ENCODE measurements at places on chromosomes 1 and 21.

DNA sequence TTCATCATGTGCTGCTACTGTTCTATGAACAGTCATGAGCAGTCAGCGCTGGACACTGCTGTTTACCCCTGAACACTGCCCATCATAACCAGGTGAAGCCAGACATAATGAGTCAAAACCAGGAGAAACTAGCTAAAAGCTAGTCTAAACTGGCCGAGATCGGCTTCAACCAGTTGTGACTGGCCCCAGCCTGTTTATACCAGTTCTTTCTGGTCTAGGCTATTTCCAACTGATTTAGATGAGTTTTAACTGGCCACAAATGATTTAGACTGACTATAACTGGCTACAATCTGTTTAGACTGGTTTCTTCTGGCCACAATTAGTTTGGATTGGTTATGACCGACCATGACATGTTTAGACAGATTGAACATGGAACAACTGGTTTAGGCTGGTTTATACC is 348.3 kb upstream of the CAMK1G start:
- DNase-seq, result no peak

GRCh38 chr1:246447501-246447900 is 59.6 kb downstream of the SMYD3 start:
- DNase-seq, result peak; percentile 7

GRCh38 chr1:59985911-59986515 is 59.4 kb upstream of the CYP2J2 start:
- no peak for DNase-seq

GRCh38 chr1:239647964-239648632 is 261.7 kb downstream of the CHRM3 start:
- DNase-seq, result no peak

- no peak for DNase-seq
Measured at GRCh38 chr1:74610961-74611360, 62.6 kb downstream of the ERICH3 start.

GRCh38 chr1:118783095-118783758 is 204.9 kb downstream of the TBX15 start:
- no peak for DNase-seq

DNA sequence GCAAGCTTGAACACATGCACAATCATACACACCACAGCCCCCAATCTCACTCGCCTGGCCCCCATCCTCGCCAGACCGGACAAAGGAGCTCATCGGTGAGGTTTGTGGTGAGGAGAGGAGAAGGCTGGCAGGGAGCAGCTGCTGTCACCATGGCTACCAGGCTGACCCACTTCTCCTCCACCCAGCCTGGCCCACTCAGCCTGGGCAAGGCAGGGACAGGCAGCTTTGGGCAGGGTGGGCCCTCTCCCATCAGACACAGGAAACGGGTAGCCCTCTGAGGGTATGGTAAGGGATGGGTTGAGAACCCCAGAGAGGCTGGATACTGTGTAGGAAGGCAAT is 15.9 kb downstream of the RIMS3 start:
- DNase-seq, result no peak

DNA sequence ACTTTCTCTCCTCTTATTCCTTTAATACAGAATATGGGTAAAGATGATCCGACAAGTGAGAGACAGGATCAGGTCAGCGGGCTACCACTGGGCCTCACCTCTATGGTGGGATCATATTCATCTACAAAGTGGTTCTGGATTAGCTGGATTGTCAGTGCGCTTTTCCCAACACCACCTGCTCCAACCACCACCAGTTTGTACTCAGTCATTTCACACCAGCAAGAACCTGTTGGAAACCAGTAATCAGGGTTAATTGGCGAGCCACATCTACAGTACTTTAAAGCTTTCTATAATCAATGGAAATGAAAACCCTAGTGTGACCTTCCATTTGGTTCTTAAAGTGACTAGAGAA is 643 bp downstream of the NRAS start:
- DNase-seq, result no peak

GRCh38 chr1:206713910-206714312 is 29.2 kb downstream of the MAPKAPK2 start:
- DNase-seq, result no peak

- DNase-seq, result no peak
Measured at GRCh38 chr21:20469361-20469760, 528.8 kb upstream of the NCAM2 start.

DNA sequence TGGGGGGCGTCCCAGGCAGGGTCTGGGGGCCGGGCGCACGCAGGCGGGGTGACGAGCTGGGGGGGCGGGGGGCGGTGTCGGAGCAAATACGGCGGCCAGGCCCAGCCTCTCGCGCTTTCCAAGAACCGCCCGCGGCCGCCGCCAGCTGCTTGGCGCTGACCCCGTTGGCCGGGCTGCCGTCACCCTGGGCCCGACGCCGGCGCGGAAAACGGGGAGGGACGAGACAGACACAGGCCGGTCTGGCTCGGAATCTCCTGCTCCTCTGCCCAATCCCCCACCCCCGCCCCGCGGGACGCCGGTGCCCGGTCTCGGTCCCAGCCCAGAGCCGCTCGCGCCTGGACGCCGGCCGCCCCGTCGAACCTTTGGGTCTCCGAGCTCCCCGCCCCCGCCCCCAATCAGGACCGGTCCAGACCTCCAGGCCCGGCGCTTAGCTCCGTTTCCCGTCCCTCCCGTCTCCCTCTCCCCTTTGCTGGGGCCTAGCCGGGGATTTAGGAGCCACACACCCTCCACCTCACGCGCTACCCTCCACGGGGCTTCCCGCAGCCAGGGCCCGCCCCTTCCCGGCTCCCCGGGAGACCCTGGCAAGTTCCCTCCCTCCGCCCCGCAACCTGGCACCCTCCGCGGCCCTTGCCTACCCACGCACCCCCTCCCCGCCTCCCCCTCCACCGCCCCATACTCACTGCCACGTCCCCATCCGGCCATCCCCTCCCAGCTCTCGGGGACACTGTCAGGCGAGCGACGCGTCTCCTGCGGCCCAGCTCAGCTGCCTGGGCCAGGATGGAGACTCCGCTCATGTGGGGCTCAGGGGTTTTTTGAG is 800 bp upstream of the MMP23B start:
- no peak for DNase-seq

GRCh38 chr1:31788825-31789256 is 24.7 kb upstream of the ADGRB2 start:
- peak; percentile 47 for DNase-seq

GRCh38 chr1:14733048-14733778 is 134.7 kb downstream of the KAZN start:
- no peak for DNase-seq

DNA sequence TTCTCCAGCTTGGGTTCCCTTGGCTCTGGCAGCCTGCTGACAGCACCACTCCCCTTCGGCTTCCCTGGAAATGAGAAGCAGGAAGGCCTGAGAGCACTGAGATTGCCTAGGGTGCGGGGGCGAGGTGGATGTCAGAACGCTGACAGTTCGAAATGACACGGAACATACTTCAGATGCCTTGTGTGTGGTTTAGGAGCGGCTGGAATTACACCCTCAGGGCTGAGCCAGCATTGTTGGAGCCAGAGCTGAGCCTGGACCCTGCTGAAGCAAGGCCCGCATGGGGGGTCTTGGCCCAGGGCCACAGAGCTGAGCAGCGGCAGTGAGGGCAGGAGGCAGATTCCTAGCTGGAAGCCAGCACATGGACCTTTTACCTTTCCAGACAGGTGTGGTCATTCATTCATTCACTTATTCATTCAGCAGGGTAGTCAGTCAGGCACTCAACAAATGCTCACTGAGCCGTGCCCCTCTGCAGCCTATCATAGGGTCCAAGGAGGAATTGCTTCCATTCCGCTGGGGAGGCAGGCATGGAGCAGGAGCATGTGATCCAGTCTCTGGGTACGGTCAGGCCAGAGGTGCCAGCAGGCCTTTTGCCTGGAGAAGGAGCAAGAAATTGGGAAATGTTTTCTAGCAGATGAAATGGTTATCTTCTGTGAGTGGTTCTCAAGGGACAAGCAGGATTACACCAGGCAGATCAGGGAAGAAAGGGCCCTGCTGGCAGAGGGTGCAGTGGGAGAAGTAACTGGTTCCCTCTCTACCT is 6.6 kb upstream of the FOXE3 start:
- DNase-seq, result peak; percentile 56

GRCh38 chr1:8554956-8555534 is 237.1 kb downstream of the SLC45A1 start:
- no peak for DNase-seq

DNA sequence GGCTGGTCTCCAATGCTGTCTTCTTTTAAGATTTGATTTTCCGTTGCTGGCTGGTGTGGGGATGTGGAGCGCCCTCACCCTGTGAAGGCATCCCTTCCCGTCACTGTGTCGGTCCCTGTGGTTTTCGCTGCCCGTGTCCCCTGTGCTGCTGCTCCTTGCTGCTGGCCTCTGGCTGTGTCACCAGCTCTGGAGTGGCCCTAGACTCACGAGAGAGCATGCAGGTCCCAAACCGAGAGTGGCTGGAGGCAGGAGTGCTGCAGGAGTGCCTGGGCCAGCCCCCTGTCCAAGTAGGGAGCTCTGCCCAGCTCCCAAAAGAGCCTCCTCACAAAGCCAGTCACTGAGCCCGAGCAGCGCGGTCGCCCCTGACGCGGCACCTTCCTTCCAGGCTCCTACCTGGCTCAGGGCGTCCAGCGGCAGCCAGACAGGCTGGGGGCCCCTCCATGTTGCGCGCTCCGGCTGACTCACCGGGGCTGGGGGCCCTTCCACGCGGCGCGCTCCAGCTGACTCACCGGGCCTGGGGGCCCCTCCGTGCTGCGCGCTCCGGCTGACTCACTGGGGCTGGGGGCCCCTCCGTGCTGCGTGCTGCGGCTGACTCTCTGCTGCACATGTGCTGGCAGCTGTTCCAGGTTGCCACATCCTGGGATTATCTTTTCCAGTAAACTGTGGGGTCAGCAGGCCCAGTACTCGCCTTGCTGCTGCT is 106.7 kb upstream of the COL6A1 start:
- peak; percentile 98 for DNase-seq

- DNase-seq, result no peak
Measured at GRCh38 chr1:226563666-226564065, 15.1 kb downstream of the STUM start.

DNA sequence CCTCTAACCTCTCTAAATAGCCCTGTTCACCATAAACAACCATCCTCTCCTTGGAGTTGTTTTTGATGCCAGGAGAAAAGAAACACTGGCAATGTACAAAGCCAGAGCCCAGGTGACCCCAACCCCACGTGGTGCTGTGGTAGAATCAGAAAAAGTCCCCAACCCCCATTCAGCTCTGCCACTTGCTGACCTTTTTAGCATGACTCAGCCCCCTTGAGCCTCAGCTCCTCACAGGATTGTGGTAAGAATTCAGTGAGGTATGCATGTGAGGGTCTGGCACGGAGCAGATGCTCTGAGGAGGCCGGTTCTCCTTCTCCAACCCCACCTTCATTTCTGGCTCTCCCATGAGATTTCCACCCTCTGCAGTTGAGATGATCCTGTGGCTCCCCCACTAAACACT is 11.1 kb upstream of the CHI3L1 start:
- DNase-seq, result peak; percentile 80

DNA sequence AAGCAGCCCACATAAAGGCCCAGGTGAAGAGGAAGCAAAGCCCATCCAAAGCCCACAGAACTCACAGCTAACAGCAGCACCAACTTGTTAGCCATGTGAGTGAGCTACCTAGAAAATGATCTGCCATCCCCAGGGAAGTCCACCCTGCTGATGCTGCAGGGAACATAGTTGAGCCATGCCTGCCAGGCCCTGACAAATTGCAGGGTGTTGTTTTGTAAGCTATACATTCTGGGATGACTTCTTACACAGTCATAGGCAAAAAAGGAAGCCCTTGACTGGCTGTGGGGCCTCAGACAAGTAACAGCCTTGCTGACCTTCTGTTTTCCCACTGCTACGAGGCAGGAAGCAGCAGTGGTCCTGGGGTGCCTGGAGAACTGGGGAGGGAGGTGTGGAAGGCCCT is 262.7 kb downstream of the MATN1 start:
- no peak for DNase-seq

GRCh38 chr1:226429858-226430715 is 22.2 kb upstream of the PARP1 start:
- no peak for DNase-seq

GRCh38 chr1:10429868-10430215 is 391 bp upstream of the CENPS start:
- no peak for DNase-seq

- no peak for DNase-seq
Measured at GRCh38 chr21:46538262-46538661, 66.6 kb downstream of the S100B start.

- no peak for DNase-seq
Measured at GRCh38 chr1:165403835-165404482, 41.0 kb downstream of the RXRG start.

GRCh38 chr1:30732277-30732996 is 9.1 kb upstream of the MATN1 start:
- peak; percentile 52 for DNase-seq

- DNase-seq, result no peak
Measured at GRCh38 chr1:58251430-58252073, 295.0 kb downstream of the OMA1 start.

- DNase-seq, result no peak
Measured at GRCh38 chr1:97668945-97669344, 251.9 kb downstream of the DPYD start.

GRCh38 chr1:226738421-226738994 is 574 bp downstream of the ITPKB start:
- no peak for DNase-seq

DNA sequence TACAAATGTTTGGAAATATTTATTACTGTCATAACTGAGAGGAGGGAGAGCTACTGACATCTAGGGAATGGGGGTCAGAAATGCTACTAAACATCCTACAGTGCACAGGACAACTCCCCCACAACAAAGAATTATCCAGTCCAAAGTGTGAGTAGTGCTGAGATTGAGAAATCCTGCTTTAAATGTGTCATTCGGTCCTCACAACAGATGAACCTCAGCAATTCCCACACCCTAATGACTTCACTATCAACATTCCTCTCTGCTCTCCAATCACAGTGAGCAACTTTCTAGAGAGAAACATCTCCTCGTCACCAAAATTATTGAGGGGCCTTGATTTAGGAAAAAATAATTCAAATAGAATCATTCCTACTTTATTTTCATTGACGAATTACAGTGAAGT is 18.0 kb downstream of the OMA1 start:
- DNase-seq, result peak; percentile 64
